NT2/D1 (cell line): ENCODE measurements at places on chromosomes 6 and 20.

DNA sequence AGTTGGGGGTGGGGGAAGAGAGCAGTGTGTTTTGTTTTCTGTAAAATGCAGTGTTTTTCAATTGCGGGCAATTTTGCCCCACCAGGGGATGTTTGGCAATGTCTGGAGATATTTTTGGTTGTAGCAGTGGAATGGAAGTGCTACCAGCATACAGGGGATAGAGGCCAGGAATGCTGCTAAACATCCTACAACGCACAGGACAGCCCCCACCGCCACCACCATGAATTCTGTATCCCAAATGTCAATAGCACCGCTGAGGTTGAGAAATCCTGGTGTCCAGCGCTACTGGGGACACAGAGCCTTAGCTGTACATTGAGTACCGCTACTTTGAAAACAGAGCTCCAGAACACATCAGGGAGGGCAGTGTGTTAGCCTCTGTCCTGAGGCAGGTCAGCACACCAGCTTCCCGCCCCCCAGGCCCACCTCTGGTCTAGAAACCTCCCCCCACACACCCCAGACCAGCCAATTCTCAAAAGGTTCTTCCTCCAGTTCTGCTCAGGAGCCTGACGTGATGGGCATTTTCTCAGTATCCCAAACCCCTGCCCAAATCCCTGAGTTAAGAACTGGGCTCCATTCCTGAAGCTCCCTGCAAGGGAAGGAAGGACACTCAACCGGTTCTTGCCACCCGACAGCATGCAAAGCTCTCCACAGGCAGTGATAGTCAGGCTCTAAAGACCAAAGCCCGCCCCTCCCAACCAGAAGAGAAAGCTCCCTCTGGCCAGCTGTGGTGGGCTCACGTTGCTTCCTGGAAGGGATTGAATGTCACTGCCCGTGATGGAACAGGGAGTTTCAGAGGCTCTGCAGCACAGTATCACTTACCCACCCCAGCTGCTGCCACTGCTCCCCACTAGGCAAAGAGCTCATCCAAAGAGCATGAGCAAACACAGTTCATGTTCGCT, 321.5 kb upstream of the JARID2 start:
- no peak for DNase-seq

DNA sequence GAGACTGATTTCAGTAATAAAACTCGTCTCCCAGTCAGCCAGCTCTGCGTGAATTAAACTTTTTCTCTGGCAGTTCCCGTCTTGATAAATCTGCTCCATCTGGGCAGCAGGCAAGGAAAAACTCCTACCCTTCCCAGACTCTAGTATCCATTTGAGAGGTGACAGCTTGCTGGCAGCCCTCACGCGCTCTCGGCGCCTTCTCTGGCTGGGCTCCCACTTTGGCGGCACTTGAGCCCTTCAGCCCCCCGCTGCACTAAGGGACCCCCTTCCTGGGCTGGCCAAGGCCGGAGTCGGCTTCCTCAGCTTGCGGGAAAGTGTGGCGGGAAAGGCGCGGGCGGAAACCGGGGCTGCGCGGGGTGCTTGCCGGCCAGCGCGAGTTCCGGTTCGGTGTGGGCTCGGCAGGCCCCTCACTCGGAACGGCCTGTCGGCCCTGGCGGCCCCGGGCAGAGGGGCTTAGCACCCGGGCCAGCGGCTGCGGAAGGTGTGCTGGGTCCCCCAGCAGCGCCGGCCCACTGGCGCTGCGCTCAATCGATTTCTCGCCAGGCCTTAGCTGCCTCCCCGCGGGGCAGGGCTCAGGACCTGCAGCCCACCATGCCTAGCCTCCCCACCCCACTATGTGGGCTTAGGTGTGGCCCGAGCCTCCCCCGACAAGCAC, 21.8 kb upstream of the GMPR start:
- DNase-seq = no peak

GRCh38 chr6:123962508-123962907, 158.8 kb downstream of the NKAIN2 start:
- DNase-seq = no peak

DNA sequence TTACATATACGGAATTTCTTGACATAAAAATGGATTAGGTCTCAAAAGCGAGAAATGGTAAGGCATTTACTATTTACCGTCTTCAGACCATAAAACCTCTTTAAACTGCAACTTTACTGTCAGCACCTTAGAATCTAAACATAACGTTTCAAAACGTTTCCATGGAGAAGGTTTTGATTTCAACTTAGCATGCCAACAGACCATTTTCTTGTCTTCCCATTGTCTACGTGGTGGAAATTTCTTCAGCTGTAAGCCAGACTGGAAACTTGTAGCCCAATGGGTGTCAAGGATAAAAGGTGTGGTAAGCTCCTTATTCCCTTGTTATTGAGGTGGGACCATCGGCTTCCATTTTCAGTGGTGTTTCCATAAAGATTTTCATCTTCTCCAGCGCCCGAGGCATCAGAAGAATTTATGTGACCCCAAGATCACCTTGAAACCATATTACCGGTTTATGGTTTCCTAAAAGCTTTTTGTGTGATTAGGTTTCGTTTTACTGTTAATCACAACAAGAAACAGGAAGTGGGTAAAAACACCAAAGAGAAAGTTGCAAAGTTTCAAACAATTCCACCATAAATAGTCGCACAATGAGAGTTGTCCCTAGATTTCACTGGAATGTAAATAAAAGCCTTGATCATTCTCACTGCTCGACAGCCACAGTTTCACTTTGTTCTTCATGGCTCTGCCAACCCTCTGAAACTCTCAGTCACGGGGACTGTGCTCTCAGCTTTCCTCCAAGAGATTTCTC, 63.0 kb upstream of the CD2AP start:
- DNase-seq = no peak

DNA sequence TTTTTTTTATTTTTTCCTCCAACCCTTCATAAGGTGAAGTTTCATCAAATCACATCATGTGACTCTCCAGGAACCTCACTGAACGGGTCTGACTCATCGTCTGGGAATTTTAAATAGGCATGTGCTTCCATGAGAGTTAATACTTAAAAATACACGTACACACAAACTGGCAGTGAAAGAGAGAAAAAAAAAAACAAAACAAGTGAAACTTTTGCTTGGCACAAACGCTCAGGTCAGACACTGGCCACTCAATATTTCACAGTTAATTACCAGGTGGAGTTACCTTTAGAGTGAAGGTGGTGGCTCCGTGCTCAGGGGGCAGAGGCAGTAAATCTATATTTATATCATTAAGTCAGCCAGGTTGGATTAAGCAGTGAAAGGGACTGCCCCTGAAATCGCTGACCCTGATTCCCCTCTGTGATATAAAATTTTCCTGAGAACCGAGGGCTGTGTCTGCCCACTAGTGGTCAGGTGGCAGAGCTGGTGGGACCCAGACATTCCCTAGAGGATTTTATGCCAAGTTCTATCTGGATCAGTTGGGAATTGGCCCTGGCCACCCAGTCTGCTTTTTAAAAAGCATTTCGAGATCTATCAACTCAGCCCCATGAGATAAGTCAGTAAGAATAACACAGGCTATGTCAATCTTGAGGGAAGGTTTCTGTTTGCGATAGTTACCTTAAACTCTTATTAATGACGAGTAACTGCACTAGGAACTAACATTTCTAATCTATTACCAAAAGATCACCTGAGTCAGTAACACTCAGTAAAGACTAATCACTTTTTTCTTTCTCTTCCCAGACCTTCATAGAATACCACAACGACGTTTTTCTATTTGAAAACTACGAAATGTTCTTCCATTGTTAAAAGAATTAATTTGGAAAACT, 259.1 kb downstream of the HDGFL1 start:
- DNase-seq = no peak

GRCh38 chr6:43492673-43493072, 15.3 kb downstream of the TJAP1 start:
- no peak for DNase-seq
